ENCODE measurements at places on chromosomes 1 and 21. TPM values are rescaled to one million over a fixed set of nuclear protein-coding genes. Genes with fewer than 3 reads are reported as not detected.

Gene PROK1
- total RNA-seq = 3.2 TPM

Gene C4BPA
- not detected for total RNA-seq

Gene PPOX
- 16.6 TPM for total RNA-seq

Gene CD1B
- not detected for total RNA-seq

DNA sequence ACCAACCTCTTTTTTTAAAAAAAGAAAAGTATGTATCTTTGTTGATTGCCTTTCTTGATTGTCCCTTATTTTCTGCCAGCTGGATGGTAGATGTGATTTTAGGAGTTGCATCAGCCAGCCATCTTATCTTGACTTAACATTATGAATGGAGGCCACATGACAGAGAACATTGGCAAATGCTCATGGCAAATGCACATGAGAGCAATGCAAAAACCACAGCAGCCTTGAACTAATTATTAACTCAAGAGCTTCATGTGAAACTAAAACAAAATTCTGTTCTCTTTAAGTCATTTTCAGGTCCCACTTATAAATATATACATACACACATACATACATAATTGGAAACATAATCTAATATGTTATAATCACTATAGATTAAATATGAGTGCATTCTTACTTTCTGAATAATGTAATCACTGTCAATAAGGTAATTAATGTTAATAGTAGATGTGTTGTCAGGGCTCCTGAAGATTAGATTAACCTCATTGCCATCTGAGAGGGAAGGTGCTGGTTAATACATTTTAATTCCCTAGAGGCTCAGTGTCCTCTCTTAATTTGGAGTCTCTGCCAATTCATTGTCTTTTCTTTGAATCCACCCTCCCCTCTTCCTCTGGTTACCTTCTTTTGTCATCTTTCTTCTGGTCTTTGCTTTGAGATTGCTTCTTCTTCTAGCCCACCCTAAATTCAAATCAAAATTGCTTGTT is 962.2 kb downstream of the ADGRL2 start:
- DNase-seq = no peak

DNA sequence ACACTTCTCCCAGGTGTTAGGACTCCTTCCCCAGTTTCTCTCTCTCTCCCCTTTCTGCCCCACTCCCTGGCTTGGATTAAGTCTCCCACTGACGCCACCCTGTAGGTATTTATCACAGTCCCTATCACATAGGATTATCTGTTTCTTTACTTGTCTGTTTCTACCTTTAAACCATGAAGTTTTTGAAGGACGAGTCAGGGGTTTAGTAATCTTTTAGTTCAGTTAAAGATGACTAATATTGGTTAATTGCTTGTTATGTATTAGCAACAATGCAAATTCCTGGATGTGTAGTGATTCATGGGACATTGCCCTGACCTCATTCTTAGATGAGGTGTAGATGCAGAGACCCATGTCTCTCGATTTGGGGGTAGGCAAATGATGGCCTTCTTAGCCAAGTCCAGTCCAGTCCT is 6.4 kb downstream of the LAMC1 start:
- DNase-seq = no peak

GRCh38 chr1:240491156-240491555 is 120.8 kb downstream of the GREM2 start:
- no peak for DNase-seq

GRCh38 chr21:43767984-43768867 is 7.9 kb downstream of the CSTB start:
- no peak for DNase-seq

GRCh38 chr1:30311749-30312148 is 411.6 kb downstream of the MATN1 start:
- DNase-seq = peak; percentile 37

DNA sequence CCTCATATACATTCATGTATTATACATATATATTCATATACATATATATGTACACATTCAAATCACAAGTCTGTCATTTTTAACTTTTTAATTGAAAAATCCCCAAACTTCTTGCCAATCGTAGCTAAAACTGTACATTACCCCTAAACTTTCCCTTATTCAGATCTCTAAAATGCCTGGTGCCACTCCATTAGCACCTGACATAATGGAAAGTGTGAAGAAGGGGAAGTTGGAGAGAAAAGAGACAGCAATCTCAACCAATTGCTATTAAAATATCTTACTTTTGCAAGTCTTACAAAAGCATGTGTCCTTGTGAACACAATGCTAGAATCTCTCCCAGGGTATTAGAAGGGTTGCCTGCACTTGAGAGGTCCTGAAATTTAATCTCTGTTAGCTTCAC is 22.7 kb upstream of the PRKACB start:
- no peak for DNase-seq

GRCh38 chr1:232447125-232447524 is 182.8 kb downstream of the SIPA1L2 start:
- no peak for DNase-seq

GRCh38 chr1:111852261-111852721 is 96.6 kb downstream of the DDX20 start:
- no peak for DNase-seq

- DNase-seq = no peak
Measured at GRCh38 chr1:208170252-208170651, 73.9 kb downstream of the PLXNA2 start.

DNA sequence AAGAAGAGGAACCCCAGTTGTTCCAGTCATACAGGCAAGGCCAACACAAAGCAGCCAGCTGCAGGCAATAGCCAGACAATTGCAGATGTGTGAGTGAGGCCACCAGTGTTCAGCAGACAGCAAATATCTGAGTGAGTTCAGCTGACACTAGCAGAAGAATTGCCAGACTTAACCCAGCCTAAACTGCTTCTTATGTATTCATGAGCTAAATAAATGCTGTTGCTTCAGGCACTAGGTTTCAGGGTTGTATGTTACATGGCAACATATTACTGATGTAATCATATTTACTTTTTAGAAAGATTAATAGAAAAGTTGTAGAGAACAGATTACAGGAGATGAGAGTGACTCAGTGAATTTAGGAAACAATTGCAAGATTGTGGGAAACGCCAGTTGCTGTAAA is 129.8 kb upstream of the CHODL start:
- no peak for DNase-seq

DNA sequence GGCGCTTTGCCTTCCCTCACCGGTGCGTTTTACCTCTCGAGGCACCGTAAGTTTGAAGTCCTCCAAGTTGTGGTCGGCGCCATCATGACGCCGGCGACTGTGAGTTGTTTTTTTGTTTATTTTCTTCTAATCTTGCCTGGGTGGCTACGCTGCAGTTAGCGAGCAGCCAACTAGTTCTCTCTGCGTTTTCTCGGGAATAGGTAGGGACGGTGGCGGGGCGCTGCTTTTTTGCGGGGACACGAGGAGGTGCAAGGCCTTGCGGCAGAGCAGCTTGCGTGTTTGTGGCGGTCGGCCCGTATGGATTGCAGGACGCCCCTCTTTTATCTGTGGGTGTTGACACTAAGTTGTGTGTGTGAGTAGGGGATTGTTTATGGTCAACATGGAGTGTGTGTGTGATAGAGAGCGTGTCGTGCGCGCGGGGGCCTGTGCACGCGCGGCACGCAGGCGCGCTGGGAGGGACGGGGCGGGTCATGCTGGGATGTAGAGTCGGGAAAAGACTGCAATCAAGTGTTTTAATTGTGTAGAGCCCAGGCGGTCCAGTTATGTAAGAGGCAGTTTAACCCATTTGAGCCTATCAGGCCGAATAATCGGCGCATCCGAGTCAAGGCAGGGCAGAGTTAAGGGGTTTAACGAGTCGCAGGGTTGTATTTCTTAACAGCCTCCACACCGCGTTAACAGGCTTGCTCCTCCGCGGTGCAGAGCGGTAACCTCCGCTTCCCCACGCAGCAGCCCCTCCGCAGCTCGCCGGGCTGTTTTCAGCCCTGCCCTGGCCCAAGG is 1.2 kb upstream of the NEGR1 start:
- peak; percentile 90 for DNase-seq

GRCh38 chr1:232204269-232204668 is 425.7 kb downstream of the SIPA1L2 start:
- no peak for DNase-seq

DNA sequence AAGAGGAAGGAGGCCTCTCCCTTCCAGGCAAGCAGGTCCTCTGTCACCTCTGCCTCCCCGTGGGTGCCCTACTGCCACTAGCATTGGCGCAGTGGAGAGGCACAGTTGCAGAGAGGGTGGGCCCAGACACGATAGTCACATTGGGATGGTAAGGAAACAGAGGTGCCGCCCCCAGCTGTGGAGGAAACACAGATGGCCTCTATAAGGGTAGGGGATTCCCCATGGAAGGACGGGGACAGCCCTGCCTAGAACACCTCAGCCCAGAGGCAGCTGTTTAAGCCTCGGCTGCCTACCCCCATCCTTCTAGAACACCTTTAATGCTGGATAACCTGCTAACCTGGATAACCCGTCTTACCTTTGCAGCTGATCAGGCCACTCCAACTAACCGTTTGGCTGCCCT is 65.7 kb upstream of the CNTN2 start:
- DNase-seq = no peak

DNA sequence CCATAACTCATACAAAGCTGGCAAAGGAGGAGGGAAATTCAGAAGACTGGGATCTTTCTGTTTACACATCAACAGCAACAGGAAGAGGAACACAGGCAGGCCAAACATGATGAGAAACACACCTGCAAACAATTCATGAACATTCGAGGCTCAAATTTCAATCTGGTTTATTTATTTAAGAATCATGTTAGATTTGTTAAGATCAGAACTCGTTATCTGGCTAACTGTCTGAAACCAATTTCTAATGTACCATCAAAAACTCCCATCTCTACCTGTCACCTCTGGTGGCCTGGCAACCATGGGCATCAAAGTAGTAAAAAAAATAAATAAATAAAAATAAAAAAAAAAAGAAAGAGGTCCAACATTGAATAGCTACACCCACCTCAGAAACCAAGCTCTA is 9.8 kb downstream of the LBR start:
- DNase-seq = no peak

DNA sequence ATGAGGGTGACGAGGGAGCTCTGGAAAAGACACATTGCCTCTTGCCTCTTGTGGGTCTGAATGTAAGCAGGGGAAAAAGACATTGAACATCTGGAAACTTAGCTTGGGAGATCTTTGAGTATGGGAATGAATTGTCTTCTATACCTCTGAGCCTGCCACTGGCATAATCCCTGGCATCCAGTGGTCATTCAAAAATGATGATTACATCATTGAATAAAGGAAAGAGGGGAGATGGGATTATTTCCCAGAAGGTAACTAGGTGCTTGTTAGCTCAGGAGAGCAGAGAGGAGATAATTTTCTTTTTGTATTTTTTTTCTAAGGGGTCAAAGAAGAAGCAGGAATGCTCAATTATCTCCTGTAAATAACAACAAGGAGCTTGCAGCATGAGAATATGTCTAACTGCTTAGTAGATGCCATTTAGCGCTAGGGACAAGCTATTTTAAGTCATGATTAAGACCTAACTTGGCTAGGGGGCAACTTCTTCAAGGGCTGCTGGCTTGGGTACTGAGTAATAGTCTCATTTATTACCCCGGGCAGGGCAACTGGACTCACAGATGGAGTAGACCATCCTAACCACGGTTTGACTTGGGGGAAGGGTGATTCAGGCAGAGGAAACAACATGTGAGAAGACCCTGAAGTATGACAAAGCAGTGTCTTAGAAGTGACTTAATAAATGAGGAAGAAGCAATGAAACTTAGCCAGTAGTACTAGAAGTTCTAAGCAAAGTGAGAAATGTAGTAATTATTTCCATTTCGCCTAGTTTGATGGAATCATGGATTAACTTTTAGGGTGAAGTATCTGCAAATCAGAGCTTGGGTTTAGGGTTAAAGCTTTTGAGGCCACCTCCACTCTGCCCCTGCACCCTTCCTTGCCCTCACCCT is 11.0 kb upstream of the XCL2 start:
- DNase-seq = no peak

- no peak for DNase-seq
Measured at GRCh38 chr1:70737125-70737524, 310.5 kb downstream of the PTGER3 start.

DNA sequence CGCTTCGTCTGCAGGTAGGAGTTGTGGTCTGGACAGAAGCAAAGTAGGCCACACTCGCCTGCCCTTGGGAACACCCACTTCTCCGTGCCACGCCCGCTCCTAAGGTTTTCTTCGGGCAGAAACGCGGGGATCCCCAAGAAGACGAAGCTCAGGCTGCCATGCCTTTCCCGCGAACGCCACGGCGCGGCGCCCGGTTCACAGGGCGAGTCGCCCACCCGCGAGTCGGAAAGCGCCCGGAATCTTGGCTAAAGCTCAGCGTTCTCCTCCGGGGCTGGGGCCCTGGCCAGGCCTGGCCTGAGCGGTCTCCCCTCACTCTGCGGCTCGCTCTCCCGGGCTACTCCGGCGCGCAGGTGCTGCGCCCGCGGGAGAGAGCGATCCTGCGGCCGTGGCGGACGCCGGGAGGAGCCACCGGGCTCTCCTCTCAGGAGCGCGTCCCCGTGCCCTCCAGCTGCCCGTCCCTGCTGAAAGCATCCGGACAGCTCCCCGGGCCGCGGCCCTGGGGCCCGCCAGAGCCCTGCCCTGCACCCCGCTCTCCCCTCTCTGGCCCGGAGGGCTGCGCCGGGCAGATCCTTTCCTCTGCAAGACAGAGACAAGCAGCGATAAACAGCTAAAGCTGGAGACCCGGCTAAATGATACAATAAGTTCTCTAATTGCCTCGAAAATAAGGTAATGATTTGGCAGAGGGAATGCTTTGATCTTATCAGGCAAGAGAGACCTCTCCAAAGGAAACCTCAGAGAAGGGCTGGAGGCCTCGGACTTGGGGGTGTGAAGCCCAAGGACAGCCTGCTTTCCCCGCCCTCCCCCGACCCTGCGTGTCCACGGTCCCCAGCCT is 6.7 kb upstream of the WNT2B start:
- peak; percentile 82 for DNase-seq

GRCh38 chr1:16119926-16120325 is 35.9 kb downstream of the EPHA2 start:
- DNase-seq = no peak

- DNase-seq = no peak
Measured at GRCh38 chr1:209741193-209741592, 14.7 kb upstream of the TRAF3IP3 start.

DNA sequence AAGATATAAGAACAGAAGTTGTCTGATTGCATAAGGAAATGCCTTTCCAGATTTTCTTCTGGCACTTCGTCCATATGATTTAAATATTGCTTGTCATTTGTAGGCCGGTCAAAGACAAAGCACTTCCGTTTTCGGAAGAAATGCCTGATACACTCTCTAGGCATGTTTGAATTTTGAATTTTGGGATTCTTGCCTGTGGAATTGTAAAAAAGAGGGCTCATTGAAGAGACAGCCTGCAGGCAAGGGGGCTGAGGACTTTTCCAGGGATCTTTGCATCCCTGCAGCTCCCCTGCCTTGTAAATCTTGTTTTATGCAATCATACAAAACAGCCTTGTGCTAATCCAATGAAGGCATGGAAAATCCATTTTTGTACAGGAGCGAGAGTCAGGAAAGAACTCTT is 7.4 kb downstream of the GBP4 start:
- no peak for DNase-seq

Measured in sigmoid colon (tissue), 7 donors.